Neural crest cell (in vitro differentiated cells): ENCODE measurements at places on chromosomes 12 and 14. TPM values are rescaled to one million over a fixed set of nuclear protein-coding genes. Genes with fewer than 3 reads are reported as not detected.

The CLEC6A gene
- total RNA-seq, result not detected in 2 replicates

The WSCD2 gene
- total RNA-seq, result 0.73 and 1.4 TPM in 2 replicates

The SLC38A2 gene
- 186 and 199 TPM in 2 replicates for total RNA-seq

The PRPH gene
- total RNA-seq, result 0.70 and 1.3 TPM in 2 replicates

The RAD9B gene
- total RNA-seq, result 0.23 and 0.50 TPM in 2 replicates

The HEBP1 gene
- 23.6 and 27.7 TPM in 2 replicates for total RNA-seq

The TCL1A gene
- not detected in 2 replicates for total RNA-seq

The PLA2G1B gene
- total RNA-seq, result not detected in 2 replicates

The NRXN3 gene
- 2.5 TPM in 2 replicates for total RNA-seq

The LRIG3 gene
- total RNA-seq, result 24.5 and 27.7 TPM in 2 replicates

The OR9K2 gene
- not detected in 2 replicates for total RNA-seq

The ORMDL2 gene
- 32.6 and 33.3 TPM in 2 replicates for total RNA-seq
